ENCODE measurements at places on chromosomes 2 and 18. TPM values are rescaled to one million over a fixed set of nuclear protein-coding genes. Genes with fewer than 3 reads are reported as not detected.

IL18R1 gene
- total RNA-seq: not detected

DNA sequence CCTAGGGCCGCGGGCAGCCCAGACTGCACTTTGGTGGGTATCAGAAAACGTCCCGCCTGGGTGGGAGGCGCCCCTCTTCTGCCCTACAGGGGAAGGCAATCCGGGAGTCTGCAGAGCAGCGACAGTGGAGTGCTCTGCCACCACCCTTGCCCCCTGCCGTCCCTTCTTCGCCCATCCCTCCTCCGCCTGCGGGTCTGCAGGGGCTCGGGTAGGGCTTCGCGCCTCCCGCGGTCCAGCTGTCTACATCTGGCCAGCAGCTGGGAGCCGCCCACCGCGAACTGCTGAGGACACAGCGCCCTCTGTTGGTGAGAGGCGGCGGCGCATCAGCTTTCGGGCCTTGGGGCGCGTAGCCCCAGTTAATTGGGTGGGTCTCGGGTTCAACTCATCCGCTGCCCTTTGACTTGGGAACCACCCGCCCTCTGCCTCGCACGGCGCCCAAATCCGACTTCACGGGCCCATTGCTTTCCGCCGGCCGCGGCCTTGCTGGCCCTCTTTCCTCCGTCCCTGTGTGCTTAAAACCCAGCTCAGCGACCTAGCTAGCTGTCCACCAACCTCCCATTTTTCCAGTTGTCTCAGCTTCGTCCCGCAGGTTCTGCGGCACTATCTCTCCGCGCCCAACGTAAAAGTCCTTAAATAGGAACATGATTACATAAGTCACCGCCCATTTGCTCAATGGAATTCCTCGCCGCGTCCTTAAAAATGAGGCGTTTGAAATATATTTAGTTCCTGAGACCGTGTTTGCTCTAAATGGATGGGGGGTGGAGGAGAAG, 17.6 kb downstream of the WNT10A start:
- peak; percentile 99 for DNase-seq

VWC2L gene
- total RNA-seq: not detected

CRYGA gene
- not detected for total RNA-seq

DNA sequence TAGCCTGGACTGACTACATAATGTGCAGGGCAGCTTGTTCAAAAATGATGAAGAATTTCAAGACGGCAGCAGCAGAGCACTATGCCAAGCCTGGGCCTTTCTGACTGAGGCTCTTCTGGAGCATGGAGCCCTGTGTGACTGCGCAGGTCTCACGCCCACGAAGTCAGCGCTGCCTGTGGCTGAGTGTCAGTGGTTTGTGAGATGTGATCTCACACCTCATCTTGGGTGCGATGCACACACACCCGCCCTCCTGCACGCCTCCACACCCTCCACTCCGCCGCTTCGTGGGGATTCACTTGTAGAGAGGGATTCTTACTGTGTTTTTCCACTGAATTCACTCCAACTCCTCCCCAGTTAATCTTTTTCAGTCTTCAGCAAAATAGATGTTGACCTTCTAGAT, 103.9 kb downstream of the VIT start:
- no peak for DNase-seq

CTDP1 gene
- 35.3 TPM for total RNA-seq

DNA sequence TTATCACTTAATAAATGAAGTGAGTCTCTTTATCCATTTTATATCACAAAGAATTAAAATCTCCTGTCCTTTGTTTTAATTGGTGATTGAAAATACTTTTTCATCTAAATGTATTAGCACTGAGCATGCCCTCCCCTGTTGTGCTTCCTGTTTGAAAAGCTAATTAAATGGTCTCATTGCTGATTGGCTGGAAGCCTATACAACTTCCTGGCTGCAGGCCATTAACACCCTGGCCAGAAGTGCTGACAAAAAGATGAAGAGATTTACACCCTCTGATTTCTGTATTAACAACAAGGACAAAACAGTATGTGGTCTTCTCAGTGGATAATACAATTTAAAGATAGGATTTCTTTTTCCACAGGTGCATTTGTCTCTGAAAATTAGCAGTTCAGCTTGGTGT, 548.0 kb downstream of the DCC start:
- no peak for DNase-seq

- DNase-seq: peak; percentile 87
Observed at GRCh38 chr18:58043491-58044369, at the start of gene NEDD4L. NEDD4L (plus strand) TSS chr18:58044226; CDS start chr18:58044661, 435 bp downstream.

CD8A gene
- total RNA-seq: 0.39 TPM

DNA sequence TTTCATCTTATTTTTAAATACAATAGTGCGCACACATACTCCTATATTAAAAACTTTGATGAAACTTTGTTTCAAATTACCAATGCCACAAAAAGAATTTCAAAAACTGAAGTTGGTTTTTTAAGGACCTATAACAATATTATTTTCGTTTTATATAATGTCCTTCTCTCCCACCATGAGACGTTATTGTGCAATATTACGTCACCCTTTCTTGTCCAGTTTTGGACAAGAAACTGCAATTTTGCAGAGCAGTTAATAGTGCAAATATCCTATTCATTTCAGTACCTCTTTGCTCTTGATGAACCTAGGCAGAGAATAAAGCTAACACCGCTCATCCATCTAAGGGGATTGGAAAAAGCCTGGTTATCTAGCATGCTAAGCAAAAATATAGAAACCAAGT, 9.7 kb upstream of the ZNF516 start:
- DNase-seq: no peak

DNA sequence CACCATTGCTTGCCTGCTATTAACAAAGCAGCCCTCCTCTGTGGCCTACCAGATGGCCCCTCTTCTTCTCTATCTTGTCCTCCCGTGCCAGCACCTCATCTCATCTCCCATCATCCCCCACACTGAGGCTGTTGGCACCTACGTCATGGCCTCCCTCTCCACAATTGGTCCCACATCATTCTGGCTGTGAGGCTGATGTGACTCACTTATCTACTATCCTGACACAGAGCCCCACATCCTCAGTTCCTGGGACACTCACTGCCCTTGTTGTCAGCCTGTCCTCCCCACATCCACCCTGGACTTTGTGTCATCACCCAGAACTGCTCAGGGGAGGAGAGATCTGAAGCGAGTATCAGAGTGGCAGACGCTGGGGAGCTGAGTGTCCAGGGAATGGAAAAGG, 102.9 kb downstream of the MRO start:
- DNase-seq: no peak

DNA sequence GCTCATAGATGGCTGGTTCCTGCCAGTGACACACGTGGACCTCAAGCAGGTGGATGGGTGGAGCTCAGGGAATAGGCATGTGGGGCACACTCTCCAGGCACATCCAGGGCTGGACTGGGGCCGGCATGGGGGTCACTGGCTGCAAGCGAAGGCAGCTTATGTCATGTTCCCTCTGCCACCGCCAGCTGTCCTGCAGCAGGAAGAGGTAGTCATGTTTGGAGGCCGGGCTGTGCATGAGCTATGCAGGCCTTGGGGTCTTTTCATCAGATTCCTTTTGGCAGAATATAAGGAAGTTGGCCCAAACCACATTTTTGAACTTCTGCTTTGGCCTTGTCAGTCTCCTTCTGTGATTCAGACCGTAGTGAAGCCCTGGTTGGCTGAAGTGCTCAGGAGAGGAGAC, 61.5 kb downstream of the AGAP1 start:
- DNase-seq: no peak

REEP1 gene
- total RNA-seq: 1.5 TPM

DNA sequence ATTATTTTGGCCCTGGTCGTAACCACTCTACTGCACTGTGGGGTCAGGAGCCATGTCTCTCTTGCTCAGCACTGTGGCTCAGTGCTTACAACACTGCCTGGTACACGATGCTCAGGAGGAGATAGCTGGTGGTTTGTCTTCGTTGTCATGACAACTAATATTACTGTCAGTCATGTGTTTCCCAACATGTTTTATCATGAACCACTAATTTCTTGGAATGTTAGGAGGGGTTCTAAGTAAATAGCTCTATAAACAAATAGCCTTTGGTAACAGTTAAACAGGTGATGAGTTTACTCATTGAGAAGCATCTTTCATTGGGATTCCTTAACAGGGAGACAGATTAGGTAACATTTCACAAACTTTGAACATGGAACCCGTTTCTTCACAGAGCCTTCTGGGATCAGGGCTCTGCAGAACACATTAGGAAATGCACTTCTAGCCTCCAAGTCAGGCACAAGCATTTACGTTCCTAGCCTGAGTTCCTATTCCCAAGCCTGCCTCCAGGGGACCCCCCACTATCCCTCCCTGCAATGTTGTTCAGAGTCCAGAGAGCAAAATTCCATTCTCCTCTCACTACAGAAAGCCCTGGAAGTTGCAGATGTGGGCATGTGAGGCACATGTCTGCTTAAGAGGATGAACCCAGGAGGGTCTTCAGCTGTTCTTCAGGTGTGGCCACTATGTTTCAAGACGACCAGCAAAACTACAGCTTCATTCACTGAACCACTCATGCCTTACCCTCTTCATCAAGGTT, 6.4 kb upstream of the RBM44 start:
- DNase-seq: peak; percentile 61

FRZB gene
- total RNA-seq: 4.7 TPM
